ENCODE measurements at places on chromosomes 7 and 10. TPM values are rescaled to one million over a fixed set of nuclear protein-coding genes. Genes with fewer than 3 reads are reported as not detected.
A peak's percentile ranks its signal among the peaks of the same experiment; 100 is the strongest.

DNA sequence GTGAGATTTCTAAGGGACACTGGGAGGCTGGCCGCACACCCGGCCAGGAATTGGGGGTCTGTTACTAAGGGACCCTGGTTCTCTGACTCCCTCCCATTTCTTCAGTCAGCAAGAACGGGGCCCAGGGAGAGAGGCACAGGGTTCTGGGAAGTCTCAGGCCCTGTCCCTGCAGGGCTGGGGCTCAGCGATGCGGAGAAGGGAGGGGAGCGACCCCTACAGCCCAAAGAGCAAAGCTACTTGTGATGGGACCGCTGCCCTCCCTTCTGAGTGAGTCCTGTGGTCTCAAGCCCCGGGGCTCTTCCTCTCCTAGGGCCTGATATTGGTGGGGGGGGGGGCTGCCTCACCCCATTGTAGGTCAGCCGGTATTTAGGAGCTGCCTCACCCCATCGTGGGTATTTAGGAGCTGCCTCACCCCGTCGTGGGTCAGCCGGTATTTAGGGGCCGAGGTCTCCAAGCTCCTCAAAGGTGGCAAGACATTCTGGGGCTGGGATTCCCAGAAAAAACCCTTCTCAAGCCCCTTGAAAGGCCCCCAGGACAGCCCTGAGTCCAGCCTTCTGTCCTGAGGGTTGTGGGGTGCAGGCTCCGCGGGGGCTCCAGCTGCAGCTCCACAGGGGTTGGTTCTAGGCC is 16.9 kb upstream of the NKX6-2 start:
- DNase-seq, result no peak

- DNase-seq, result peak; percentile 63
Measured at GRCh38 chr7:901388-902154, 25.2 kb downstream of the GET4 start.

DNA sequence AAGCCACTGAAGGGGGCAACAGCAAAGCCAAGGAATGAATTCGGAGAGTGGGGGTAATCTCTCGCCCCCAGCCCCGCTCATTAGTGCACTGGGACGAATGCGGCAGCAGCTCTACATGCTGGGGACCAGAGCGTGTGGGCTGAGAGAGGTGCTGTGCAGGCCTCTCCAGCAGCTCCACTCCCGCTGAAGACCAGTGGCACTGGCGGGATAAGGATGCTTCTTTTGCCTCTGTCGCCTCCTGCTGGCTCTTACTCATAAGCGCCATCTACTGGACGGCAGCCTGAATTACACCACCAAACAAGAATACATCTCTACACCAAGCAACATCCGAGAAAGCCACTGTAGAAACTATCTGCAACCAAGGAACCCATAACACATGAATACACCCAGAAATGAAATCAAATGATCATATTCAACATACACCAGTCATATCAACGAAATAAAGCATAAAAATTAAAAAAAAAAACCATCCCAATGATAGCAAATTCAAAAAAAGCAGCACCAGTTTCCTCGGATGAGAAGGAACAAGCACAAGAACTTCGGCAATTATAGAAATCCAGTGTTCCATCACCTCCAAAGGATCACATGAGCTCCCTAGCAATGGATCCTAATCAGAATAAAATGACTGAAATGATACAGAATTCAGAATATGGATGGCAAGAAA is 79.0 kb upstream of the TMEM168 start:
- no peak for DNase-seq

DNA sequence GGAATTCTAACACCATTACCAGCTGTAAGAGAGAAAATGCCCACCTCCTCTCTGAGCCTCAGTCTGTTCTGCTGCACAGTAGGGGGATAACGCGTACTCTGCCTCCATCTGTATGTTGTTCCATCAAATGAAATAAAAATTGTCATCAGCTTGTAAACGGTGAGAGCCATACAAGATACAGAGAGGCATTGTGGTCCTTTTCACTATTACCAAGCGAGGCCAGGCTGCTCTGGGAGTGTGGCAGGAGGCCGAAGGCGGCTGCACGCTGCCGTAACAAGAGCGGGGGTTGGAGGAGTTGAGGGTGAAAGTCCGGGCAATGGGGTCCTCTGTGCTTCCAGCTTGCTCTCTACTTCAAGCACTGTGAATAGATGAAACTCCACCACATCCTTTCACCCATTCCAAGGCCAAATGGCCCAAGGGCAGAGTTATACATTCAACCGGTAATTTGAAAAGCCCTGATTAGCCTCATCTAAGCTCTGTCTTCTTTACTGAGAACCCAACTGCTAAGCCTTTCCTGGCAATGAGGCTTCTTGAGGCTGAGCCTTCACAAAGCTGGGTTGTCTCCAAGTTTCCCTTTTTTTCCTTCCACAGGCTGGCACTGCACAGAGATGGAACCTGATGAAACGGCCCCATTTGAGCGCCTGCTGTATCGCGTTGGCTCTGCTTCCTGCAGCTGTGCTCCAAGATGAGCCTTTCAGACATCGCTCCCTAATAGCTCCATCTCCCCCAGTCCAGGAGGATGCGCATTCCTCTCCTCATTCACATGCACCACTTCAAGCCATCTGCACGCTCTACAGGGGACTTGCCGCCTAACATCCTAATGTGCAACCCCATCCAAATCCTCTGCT is 47.2 kb downstream of the PYROXD2 start:
- DNase-seq, result no peak

CCDC6 gene
- total RNA-seq, result 8.4 TPM

DNA sequence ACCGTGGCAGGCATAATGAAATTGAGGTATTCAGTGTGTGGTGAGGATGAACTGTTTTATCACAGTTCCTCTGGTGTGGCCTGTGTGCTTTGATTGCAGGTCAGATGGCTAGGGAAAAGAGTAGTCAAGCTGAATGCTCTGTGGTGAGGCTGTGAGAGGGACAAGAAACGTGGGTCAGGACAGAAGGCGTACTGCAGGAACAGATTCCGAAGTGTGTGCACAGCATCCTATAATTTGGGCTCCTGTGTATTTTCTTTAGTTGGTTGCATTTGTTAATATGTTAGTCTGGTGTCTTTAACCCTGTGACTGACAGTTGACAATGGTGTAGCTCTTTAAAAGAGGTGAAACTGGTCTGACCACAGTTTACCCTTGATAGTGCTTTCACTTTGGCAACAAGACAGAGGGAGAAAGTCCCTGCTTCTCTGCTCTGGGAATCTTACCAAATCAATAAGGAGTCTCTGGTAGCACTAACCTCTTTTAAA is 76.5 kb downstream of the AUTS2 start:
- DNase-seq, result no peak
